ENCODE measurements at places on chromosomes 13 and 19. TPM values are rescaled to one million over a fixed set of nuclear protein-coding genes. Genes with fewer than 3 reads are reported as not detected.

Gene KIR2DL4
- total RNA-seq: not detected

Gene CD33
- 0.22 TPM for total RNA-seq

Gene ZNF878
- total RNA-seq: 1.1 TPM

Gene C19orf81
- total RNA-seq: 0.33 TPM

GRCh38 chr19:41521931-41522555, 53.9 kb upstream of the CEACAM21 start:
- no peak for DNase-seq
